Activated B cell treated with CpG ODN at 0.5 μM for 24 hours (primary cell): ENCODE measurements at places on chromosomes 4 and X. TPM values are rescaled to one million over a fixed set of nuclear protein-coding genes. Genes with fewer than 3 reads are reported as not detected.

Gene P2RY4
- 0.44 TPM in 1 of 2 replicates, not detected in the other for total RNA-seq

Gene ADH1A
- not detected in 2 replicates for total RNA-seq

Gene ENPP6
- total RNA-seq = not detected in 2 replicates

Gene PASD1
- total RNA-seq = not detected in 2 replicates
